ENCODE measurements at places on chromosomes 4 and X.

GRCh38 chr4:20046931-20047677 lies 204.6 kb upstream of the SLIT2 start:
- DNase-seq = no peak

- no peak for DNase-seq
Measured at GRCh38 chrX:107678957-107679740, 50.8 kb downstream of the PRPS1 start.

- no peak for DNase-seq
Measured at GRCh38 chr4:169900241-169900845, 125.9 kb downstream of the MFAP3L start.

DNA sequence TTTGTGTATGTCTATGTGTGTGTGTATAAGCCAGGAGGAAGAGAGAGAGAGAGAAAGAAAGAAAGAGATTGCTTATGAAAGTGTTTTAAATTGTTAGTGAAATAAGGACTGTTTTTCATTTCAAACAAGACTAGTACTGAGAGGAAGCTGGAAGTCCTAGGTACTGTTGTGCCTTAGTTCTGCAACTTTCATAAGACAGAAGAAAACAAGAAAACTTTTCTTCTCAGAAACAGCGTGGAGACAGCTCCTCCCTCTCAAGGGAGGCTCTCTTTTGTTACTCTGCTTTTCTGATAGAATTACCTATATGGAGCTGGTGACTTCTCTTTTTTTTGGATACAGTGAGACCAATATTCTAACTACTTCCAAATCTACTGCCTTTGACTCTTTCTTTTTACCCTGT lies 62.5 kb downstream of the BANK1 start:
- DNase-seq = no peak

DNA sequence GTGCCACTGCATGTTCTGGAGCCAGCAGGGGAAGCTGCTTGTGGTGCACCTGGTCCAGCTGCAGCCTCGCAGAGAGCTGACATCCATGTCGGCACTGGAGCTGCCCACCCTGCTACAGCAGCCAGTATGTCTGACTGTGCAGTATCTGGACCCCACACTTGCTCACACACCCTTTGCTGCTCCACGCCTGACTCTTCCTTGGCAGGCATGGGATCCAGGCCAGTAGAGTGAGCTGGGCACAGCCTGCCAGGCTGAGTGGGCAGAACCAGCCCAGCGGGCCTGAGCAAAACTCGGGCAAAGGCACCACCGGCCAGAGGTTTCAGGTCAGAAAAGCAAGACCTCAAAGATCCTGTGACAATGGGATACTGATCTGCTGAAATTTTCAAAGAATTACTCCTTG lies 690.1 kb downstream of the STPG2 start:
- no peak for DNase-seq

GRCh38 chrX:22922961-22923360 lies 76.8 kb upstream of the DDX53 start:
- no peak for DNase-seq

DNA sequence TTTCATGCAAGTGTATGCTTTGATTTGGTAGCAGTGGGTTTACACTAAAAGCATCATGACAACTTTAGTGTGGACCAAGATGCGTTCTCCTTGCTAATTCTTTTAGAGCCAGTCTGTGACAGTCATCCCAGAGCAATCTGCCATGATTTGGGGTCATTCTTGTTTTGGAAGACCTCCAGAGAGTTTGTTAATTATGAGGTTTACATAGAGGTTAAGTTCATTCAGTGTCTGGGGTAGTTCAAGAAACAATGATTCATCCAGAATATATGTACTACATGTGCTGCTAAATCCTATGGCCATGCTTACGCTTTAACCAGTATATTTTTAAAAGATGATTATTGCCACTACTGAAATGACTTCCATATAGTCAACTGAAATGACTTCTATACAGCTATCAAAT lies 328.5 kb upstream of the AGA start:
- DNase-seq = no peak
